ENCODE measurements at places on chromosomes 6 and 20. TPM values are rescaled to one million over a fixed set of nuclear protein-coding genes. Genes with fewer than 3 reads are reported as not detected.

RBM24 gene
- total RNA-seq: not detected

BMP7 gene
- total RNA-seq: 0.41 TPM

CPXM1 gene
- 2.7 TPM for total RNA-seq

EYA4 gene
- not detected for total RNA-seq

NMBR gene
- total RNA-seq: not detected

GNRH2 gene
- 8.0 TPM for total RNA-seq

LTA gene
- 570 TPM for total RNA-seq

TMC2 gene
- total RNA-seq: not detected

ARFGEF3 gene
- 1.7 TPM for total RNA-seq

SLCO4A1 gene
- total RNA-seq: 43.4 TPM

SLC17A9 gene
- total RNA-seq: 16.2 TPM

BPIFA1 gene
- total RNA-seq: not detected

IL17F gene
- 155 TPM for total RNA-seq

RPS6KA2 gene
- total RNA-seq: 10.9 TPM

GRIK2 gene
- total RNA-seq: not detected

PDE10A gene
- total RNA-seq: not detected

EBF4 gene
- 4.3 TPM for total RNA-seq

PLEKHG1 gene
- total RNA-seq: 11.6 TPM

Data from activated CD4-positive, alpha-beta T cell treated with anti-CD3 and anti-CD28 coated beads for 36 hours (primary cell).